COLO829 (cell line): ENCODE measurements at places on chromosomes 2 and 18.

GRCh38 chr2:230738391-230738811 lies 25.8 kb downstream of the CAB39 start:
- DNase-seq = no peak

DNA sequence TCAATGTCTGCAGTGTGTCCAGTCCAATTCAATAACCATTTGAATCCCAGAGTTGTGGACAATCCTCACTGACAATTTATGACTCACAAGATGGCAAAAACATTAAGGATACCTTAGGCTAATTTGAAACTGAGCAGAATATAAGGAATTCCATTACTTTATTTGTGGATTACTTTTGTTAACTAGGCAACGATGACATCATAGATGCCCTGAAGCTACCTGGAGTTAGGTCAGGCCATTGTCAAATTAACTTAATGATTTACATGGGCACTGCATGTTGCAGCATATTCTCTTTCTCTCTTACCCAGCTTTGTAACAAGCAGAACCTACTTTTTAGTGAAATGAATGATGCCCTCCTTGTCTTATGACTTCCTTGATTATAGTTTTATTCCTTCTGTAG lies 100.0 kb upstream of the CDCA7 start:
- no peak for DNase-seq

- DNase-seq = no peak
Observed at GRCh38 chr18:35588995-35589394, 7.5 kb downstream of the GALNT1 start.

- no peak for DNase-seq
Observed at GRCh38 chr2:189125195-189125594, 54.4 kb downstream of the COL5A2 start.

DNA sequence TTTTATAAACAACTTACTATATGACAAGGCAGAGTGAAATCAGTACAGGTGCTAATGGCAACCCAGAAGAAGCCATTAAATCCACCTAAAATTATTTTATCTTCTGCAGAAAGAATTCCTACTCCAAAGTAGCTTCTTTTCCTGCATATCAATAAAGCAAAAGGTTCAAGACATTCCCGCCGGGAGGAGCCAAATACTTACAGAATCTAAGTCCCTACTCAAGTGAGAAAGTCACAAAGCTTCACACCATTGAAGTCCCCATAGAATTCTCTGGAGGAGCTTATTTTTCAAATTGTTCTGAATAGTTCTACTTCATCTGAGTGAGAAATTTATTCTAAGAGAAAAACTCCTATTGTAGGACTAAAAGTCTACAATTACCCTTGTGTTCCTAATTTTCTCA lies 233.7 kb upstream of the HNRNPA3 start:
- DNase-seq = no peak

- no peak for DNase-seq
Observed at GRCh38 chr2:191724015-191724414, 46.1 kb downstream of the NABP1 start.

GRCh38 chr2:144475044-144475443 lies 44.9 kb downstream of the ZEB2 start:
- DNase-seq = no peak

- no peak for DNase-seq
Observed at GRCh38 chr2:156466739-156467405, 30.7 kb downstream of the GPD2 start.

DNA sequence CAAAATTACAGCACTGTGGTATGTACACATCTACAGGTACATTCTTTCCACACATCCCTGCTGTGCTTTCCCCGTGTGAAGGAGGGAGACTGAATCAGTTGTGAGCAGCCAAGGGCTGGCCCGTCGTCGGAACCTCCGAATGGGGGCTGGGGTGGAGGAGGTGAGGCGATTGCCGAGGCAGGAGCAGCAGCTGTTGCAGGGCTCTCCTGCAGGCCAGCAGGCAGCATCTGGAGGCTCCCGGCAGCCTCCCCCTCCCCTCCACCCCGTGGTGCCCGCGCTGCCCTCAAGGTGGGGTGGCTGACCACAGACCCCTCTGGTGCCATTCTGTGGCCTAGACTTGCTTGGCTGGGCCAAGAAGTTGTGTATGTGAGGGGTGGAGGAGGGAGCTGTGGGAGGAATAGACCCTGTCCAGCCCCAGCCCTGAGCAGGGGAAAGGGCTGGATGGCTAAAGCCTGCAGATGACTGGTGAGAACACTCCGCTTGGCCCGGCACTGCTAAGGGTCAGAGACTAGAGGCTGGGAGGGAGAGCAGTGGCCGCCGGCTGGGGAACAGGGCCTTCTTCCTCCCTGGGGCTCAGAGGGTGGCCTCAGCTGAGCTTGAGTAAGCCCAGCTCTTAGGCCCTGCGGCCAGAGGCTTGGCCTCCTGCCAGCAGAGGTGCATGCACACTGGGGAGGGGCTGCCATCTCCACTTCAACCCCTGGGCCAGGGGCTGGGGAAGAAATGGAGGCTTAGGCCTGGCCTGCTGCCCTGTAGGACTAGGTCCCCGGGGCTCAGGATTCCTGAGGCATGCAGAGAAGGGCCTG lies 7.6 kb downstream of the STAMBP start:
- no peak for DNase-seq

DNA sequence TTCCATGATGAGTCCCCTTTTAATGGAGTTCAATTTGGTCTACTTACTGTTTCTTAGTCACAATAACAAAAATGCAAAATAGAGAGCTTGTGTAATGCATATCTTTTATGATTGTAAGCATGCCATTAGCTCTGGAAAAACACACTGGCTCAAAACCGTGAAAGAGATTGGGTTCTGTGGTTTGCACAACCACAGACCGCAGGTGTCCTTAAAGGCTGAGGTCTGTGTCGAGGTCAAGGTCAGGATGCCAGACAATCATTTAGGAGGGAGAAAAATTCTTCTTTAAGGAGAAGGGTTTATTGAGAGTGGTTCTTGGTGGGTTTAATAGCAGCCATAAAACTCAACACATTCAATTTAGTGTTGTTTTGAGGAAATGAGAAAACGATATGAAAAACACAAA lies 487.2 kb downstream of the GALR1 start:
- DNase-seq = no peak

DNA sequence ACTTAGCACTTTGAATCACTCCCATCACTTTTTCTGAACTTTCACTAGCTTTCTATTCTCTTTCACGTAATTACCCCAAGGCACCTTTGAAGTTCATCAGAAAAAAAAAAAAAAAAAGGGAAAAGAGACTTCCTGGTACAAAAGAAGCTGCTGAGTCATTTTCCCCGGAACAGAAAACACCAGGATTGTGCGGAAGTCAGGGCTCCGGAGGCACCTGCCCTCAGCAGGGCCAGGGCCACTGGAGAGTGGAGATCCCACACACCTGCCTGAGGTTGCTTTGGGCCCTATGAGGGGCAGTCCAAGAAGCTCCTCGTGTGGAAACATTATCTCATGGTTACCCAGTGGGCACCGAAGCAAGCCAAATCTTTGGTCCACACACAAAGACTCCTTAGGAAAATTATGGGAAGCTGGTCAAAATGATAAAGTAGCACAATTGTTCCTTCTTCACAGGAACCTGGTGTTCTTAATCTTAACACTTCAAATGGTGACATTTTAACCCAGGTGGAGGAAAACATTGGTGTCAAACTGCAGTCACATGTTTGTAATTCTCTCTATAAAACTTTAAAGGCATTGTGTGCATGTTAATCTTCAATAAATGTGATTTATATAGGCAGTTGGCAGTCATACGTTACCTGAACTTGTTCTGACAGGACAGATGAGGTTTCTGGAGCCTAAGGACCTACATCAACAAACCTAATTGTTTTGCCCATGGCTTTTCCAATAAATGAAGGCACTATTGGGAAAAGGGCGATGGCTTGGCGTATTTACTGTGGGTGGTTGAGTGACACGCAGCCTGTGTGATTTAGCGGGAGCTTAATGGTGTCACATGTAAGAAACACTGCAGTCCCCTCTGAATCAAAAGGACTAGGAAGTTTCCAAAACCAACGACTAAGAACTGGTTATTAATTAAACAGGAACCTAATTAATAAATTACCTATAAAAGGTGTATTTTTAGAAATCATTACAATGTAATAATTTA lies 23.4 kb upstream of the FAM110C start:
- DNase-seq = no peak

- no peak for DNase-seq
Observed at GRCh38 chr2:66164470-66164869, 270.5 kb upstream of the MEIS1 start.

DNA sequence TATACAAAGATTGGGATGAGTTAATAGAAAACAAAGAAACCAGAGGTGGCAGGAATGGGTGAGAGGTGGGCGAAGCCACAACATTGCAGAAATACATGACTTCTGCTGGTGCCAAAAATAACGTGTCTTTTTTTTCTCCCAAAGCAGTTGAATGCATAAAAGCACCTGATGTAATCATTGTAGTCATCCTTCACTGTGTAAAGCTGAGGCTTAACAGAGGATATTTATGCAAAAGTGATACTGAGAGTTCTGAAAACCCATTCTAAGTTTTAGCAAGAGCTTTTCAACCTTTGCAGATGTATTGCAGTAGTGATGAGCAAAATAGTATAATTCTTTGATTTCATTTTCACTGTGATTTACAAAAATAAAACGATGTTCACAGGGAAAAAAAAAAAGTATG lies 173.0 kb downstream of the PTGR3 start:
- DNase-seq = no peak

DNA sequence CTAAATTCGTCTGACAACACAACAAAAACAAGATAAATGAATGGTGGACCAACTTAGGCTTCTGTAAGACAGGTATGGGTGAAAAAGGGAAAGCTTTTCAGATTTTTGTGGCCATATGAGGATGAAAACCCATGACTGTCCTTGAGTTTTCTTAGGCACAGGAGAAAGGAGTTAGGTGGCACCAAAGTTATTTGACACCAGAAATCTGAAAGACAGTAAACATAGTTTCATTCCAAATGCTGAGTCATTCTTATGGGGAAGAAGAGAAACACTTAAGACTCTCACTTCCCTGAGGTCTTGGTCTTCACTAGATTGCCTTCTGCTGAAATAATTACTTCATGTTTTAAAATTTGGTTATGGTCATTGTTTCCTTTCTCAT lies 5.2 kb upstream of the GPD2 start:
- DNase-seq = no peak

DNA sequence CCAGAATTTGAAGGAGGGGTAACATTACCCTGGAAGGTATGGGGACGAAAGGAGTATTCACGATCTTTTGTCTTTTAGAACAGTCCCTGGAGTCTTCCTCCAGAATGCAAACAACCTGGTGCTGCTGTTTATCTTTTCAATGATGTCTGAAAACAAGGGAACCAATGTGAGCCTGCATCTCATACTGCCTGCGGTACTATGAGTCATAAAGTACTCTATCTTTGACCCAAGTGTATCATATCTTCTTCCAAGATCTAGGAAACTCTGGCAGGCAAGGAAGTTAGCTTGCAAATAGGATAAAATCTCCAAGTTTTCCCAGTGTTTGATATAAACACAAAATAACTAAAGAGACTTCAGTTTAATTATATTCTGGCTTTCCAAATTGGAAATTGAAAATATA lies 968.5 kb downstream of the LRP1B start:
- no peak for DNase-seq

GRCh38 chr2:40148334-40148733 lies 303.6 kb downstream of the SLC8A1 start:
- DNase-seq = no peak

DNA sequence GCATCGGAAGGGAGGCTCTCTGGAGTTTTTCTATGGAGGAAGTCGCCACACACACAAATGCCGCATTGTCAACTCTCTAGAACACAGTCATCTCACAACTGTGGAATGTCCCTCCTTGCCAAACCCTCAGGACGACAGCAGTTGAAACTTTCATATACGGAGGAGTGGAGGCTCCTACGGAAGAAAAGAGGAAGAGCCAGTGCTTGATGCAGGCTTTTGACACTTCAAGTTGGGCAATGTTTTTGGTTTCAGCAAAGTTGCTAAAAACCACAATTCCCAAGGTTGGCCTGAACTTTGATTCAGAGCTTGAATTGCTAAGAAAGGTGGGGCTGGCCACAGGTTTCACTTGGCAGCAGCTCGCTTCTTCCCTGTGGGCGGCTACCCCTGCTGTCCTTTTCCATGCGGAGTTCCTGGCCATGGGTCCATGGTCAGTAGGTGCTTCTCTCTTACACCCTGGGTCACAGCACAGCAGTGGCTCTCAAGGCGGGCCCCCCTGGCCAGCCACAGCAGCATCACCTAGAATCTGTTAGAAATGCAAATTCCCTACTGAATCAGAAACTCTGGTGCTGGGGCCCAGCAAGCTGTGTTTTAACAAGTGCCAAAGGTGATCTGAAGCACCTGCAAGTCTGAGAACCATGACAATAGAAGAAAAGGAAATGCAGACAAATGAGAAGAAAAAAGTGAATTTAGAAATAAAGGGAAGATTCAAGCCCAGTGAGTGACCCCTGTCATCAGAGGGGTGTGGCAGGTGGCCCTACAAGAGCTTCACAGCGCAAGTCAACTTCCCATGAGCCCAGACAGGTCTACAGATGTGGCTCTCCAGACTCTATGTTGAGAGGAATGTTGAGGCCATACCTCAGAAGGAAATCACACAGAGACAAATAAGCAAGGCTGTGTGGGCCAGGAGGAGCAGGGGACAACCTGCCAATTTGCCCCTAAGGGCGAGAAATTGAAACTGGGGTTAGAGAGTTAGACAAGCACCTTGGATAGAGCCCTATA lies 856.4 kb downstream of the RNF144A start:
- DNase-seq = peak; percentile 27

DNA sequence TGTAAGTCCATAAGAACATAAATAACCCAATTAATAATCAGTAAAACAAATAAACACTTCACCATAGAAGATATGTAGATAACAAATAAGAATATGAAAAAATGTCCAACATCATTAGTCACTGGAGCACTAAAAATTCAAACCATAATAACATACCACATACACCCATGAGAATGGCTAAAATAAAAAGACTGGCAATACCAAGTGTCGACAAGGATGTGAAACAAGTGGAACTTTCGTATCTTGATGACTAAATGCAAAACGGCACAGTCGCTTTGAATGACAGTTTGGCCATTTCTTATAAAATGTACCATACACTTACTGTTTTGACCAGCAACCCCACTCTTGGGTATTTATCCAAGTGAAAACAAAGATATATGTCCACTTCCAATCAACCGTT lies 26.8 kb downstream of the ANKMY1 start:
- DNase-seq = no peak

GRCh38 chr2:147456779-147457178 lies 388.1 kb upstream of the ACVR2A start:
- DNase-seq = no peak

GRCh38 chr2:24123922-24124580 lies 782 bp downstream of the FAM228B start:
- no peak for DNase-seq

- no peak for DNase-seq
Observed at GRCh38 chr18:57439609-57439968, 4.4 kb downstream of the ONECUT2 start.

DNA sequence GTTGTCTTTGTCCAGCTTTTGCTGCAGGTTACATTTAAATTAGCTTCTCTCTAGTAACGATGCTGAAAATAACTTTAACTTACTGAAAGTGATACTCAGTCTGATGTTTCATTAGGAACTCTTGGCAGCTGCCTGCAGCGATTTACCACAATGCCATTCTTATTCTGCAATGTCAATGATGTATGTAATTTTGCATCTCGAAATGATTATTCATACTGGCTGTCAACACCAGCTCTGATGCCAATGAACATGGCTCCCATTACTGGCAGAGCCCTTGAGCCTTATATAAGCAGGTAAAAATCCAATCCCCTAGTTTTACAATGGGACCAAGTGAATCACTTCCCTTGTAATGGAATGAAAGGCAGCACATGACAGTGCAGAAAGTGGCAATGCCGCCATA lies 16.3 kb upstream of the MFF start:
- no peak for DNase-seq

- no peak for DNase-seq
Observed at GRCh38 chr2:161239326-161240109, 68.7 kb upstream of the PSMD14 start.

GRCh38 chr2:225637259-225637658 lies 237.7 kb downstream of the NYAP2 start:
- DNase-seq = no peak
